Posterior vena cava (tissue), 2 donors: ENCODE measurements at places on chromosomes 1 and 21. TPM values are rescaled to one million over a fixed set of nuclear protein-coding genes. Genes with fewer than 3 reads are reported as not detected.

The BRINP3 gene
- 0.28 TPM for total RNA-seq

The CDC42SE1 gene
- total RNA-seq = 65.7 TPM

GRCh38 chr21:45592208-45592619 lies 50.0 kb upstream of the SLC19A1 start:
- DNase-seq = no peak

- peak; percentile 88 for DNase-seq
These were observed 25.7 kb downstream of the RAB7B start for GRCh38 chr1:205977402-205978014.

DNA sequence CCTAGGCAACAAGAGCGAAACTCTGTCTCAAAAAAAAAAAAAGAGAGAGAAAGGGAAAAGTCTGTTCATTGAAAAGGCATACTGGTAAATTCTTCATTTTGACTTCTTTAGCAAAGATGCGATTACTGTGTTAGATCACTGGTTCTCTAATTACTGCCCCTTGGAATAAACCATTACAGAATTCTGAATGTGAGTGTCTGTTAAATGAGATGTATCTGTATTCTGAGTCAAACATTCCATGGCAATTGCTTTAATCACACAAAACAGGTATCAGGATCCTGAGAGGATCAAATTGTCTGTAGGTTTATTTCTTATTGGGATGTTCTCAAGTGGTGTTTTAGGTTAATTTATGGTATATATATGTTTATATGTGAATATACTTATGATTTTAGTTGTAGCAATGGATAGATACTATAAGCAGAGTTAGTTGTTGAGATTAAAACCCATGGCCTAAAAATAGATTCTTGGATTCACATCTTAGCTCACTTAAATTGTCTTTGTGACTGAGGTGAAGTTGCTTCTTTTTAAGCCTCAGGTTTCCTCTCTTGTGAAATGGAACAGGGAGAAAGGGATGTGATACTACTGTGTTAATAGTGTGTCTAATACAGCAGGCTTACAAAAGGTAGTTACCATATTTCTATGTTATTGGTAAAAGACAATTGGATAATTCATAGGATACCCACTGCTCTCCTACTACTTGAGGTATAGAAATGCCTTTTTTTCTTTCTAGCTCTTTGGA lies 16.2 kb downstream of the SRRM1 start:
- DNase-seq = no peak

DNA sequence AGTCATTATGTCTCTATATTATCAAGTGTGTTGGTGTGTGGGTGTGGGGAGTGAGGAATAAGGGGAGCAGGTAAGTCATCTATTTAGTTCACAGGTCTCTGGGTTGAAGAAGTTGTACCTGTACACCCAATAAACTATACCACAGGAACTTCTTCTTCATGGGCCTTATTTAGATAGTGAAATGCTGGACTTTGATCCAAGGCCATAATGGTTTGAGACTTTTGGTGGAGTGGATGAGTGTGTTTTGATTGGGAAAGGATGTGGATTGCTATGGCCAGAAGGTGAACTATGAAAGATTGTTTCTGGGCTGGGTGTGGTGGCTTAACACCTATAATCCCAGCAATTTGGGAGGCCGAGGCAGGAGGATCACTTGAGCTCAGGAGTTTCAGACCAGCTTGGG lies 7.0 kb upstream of the ZMYM6 start:
- no peak for DNase-seq

GRCh38 chr1:43302721-43303470 lies 2.1 kb downstream of the TIE1 start:
- DNase-seq = peak; percentile 13

- DNase-seq = no peak
These were observed 61.7 kb downstream of the ARID4B start for GRCh38 chr1:235266325-235266724.

The TMEM59 gene
- total RNA-seq = 248 TPM

- peak; percentile 46 for DNase-seq
These were observed 186.9 kb upstream of the VAMP3 start for GRCh38 chr1:7584157-7584556.
